Cerebellum (tissue), 4 donors: ENCODE measurements at places on chromosomes 12 and 14. TPM values are rescaled to one million over a fixed set of nuclear protein-coding genes. Genes with fewer than 3 reads are reported as not detected.

Gene RASSF9
- total RNA-seq = 2.4 TPM

Gene INHBC
- not detected for total RNA-seq

Gene ITGA7
- total RNA-seq = 32.1 TPM

Gene TEX52
- not detected for total RNA-seq

Gene NEUROD4
- total RNA-seq = 9.9 TPM

Gene TRAF3
- total RNA-seq = 17.8 TPM

Gene IPO8
- total RNA-seq = 36.1 TPM

Gene LIN7A
- 32.6 TPM for total RNA-seq

Gene BCL11B
- 5.1 TPM for total RNA-seq

Gene RAB21
- 15.7 TPM for total RNA-seq

Gene CLSTN3
- 57.6 TPM for total RNA-seq

Gene ISCA2
- 13.9 TPM for total RNA-seq

Gene GOLGA3
- total RNA-seq = 44.1 TPM

Gene DACT1
- 47.7 TPM for total RNA-seq

Gene CLEC2B
- total RNA-seq = 3.7 TPM

Gene PMCH
- not detected for total RNA-seq

Gene STYK1
- 4.9 TPM for total RNA-seq

Gene RFX4
- 25.9 TPM for total RNA-seq

Gene ATXN7L3B
- total RNA-seq = 66.4 TPM

Gene MYH6
- total RNA-seq = 0.09 TPM

Gene SERPINA4
- not detected for total RNA-seq

Gene HHIPL1
- total RNA-seq = 4.3 TPM

Gene KRT80
- not detected for total RNA-seq

Gene BCDIN3D
- 5.0 TPM for total RNA-seq

Gene CLEC2A
- total RNA-seq = not detected

Gene RESF1
- total RNA-seq = 60.7 TPM

Gene PTPN6
- total RNA-seq = 2.9 TPM

Gene ARMH4
- 47.2 TPM for total RNA-seq

Gene VIPAS39
- total RNA-seq = 20.6 TPM

Gene HAL
- total RNA-seq = 0.73 TPM

Gene PLEKHD1
- 1.3 TPM for total RNA-seq

Gene CIT
- 32.9 TPM for total RNA-seq

Gene GMFB
- total RNA-seq = 128 TPM

Gene LRIG3
- total RNA-seq = 48.6 TPM

Gene KRT83
- not detected for total RNA-seq

Gene SMOC1
- total RNA-seq = 83.4 TPM

Gene TTC9
- 15.5 TPM for total RNA-seq

Gene PLA2G1B
- 0.64 TPM for total RNA-seq

Gene DAO
- total RNA-seq = not detected

Gene MSRB3
- 7.0 TPM for total RNA-seq

Gene A2M
- 61.8 TPM for total RNA-seq

Gene KRT3
- total RNA-seq = not detected

Gene MYF6
- total RNA-seq = 0.64 TPM

Gene CLEC6A
- not detected for total RNA-seq

Gene NTS
- total RNA-seq = 1.2 TPM

Gene CPNE6
- total RNA-seq = 0.36 TPM

Gene SLC17A8
- total RNA-seq = 8.8 TPM

Gene CEBPE
- not detected for total RNA-seq

Gene MEG3
- total RNA-seq = 580 TPM

Gene MANSC4
- total RNA-seq = 0.27 TPM

Gene OR11H7
- not detected for total RNA-seq

Gene C12orf42
- 0.36 TPM for total RNA-seq

Gene LRRIQ1
- total RNA-seq = 13.9 TPM

Gene SERPINA6
- not detected for total RNA-seq
